ENCODE measurements at places on chromosomes 12 and 14.

- no peak for DNase-seq
Observed at GRCh38 chr14:80211153-80212022, at the start of gene DIO2. TSS of gene DIO2 (minus strand) at chr14:80211504. CDS start at chr14:80211472, 32 bp downstream.

GRCh38 chr14:92384461-92385133 lies 61.6 kb downstream of the SLC24A4 start:
- no peak for DNase-seq

- DNase-seq = peak; percentile 62
Observed at GRCh38 chr12:124457287-124458219, 109.9 kb downstream of the NCOR2 start.

DNA sequence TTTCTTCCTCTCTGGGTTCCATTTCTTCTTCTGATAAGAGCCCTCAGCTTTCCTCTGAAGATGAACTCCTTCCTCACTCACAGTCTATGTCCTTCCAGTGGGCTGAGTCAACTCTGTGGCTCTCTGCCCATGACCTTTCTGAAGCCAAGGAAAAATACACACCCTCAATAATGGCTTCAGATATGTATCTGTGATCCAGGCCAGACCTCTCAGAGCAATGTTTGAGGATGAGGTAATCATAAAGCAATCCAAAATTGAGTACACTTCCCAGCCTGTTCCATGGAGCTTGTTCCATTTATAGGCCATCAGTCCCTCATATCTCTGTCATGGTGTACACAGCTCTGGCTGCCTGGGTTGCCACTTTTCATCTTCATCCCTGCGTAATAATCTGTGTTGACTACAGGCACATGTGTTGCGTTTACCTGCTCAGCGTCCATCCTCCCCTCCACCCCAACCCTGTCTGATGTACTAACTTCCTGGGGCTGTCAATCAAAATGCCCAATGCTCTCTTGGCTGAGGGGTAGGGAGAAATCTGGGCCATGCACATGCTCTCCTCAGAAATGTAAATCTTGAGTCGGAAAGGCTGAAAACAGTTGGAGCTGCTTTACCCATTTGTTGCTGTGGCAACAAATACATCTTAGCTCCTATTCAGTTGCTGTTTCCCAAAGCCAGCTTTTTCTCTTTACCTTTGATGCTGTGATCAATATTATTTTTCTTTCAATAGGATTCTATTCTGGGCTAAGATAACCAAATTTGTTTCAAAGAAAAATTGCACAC lies 377.8 kb upstream of the TMEM132C start:
- DNase-seq = no peak

DNA sequence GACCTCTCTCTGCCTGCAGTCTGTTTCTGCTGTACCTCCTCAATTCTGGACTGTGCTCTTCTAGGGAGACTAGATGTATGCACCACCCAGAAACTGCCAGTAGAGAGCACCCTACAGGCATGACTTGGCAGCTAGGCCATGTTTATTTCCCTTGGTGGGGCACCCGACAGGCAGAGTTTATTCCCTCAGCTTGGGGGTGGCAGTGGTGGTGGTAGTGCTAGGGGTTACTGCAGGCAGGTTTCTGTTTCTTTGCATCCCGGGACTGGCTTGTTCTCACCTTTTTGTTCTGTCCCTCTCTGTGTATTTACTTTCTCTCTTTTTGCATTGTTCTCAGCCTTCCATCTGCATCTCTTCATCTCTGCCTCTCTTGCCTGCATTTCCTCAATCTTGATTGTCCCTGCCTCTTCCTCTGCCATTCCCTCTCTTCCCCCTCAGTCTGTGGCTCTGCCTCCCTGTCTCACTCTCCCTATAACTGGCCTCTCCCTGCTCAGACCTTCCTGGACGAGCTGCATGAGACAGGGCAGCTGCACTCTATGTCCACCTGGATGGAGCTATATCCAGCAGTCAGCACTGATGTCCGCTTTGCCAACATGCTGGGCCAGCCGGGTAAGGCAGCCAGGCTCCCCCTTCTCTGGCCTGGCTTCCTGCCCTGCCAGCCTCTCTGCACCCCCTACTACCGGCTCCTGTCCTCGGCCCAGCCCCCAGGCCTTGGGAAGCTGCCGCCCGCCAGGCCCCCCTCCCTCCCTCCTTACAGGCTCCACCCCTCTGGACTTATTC lies 13.8 kb downstream of the PRPF40B start:
- DNase-seq = peak; percentile 68

- DNase-seq = no peak
Observed at GRCh38 chr14:22185191-22185590, 403.8 kb downstream of the DAD1 start.

DNA sequence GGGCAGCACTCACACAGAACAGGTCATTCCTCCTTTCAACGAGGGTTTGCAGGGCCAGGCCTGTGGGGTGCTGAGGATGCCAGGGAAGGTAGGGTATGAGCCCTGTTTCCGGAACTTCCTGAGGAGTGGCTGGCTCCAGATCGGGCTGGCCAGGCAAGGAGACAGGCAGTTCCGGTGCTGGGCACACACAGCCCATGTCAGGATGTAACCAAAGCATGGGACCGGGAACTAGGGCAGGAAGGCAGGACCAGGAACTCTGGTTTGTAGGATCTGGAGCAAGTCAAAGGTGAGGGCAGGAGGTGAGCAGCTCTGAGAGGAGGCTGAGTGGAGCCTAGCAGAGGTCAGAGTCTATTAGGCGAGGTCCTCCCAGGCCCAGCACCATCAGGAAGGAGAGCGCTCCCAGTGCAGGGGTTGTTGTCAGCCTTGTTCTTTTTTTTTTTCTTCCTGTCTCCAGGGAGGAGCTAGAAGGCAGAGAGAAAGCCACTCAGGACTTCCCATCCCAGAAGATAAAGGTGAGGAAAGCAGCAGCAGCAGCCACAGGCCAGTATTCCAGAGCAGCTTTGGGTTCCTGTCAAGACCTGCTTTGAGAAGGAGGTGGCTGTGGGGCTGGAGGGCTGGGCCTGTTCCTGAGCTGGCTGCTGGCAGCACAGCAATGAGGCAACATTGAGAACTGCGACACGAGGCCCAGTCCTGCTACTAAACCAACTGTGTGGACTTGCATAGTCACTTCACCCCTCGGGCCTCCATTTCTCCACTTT lies 49.0 kb upstream of the PTGR2 start:
- no peak for DNase-seq
